WTC11 (cell line): ENCODE measurements at places on chromosomes 2 and 18. TPM values are rescaled to one million over a fixed set of nuclear protein-coding genes. Genes with fewer than 3 reads are reported as not detected.

- no peak for DNase-seq
These were observed 56.8 kb downstream of the C2orf74 start for GRCh38 chr2:61218817-61219170.

GRCh38 chr2:159708066-159708760, 4.1 kb upstream of the MARCHF7 start:
- DNase-seq = no peak

- DNase-seq = no peak
These were observed 8.1 kb downstream of the TEX44 start for GRCh38 chr2:231600619-231601355.

- no peak for DNase-seq
These were observed 146.7 kb downstream of the LRATD1 start for GRCh38 chr2:14779252-14779651.

DNA sequence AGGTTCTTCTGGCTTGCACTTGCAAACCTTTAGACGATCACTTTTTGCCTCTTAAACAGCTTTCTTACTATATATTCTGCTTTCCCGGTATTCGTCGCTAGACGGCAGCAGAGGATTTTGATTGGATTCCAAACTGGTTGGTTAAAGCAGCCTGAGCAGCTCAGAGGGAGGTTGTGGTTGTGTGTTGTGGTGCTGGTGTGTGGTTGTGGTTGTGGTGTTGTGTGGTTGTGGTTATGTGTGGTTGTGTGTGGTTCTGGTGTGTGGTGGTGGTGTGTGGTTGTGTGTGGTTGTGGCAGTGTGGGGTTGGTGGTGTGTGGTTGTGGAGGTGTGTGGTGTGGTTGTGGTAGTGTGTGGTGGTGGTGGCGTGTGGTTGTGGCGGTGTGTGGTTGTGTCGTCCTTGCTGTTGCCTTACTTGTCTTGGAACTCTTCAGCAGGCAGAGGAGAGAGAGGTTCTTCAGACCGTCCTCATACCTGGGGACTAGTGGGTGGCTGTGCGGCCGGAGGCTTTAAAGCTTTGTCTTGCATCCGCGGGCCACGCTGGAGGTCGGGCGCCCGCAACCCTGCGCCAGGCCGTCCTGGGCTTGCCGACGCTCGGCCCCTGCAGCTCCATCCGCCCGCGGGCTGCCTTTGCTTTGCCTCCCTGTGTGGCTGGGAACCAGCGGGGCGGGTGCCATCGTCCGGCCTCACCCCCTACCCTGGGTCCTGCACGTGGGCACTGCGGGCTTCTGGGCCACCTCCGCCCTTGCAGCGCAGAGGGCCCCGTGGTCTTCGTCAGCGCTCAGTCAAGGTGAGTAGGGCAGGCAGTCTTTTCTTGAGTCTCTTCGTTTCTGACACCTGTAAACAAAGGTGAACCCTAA, 190.8 kb downstream of the ARHGAP28 start:
- peak; percentile 78 for DNase-seq

- DNase-seq = no peak
These were observed 156.3 kb downstream of the DOCK10 start for GRCh38 chr2:224885836-224886547.

- DNase-seq = no peak
These were observed 76.1 kb downstream of the THADA start for GRCh38 chr2:43519643-43520221.

GRCh38 chr2:234047361-234047760, 3.1 kb upstream of the SPP2 start:
- no peak for DNase-seq

GRCh38 chr2:136059036-136059472, 58.9 kb downstream of the CXCR4 start:
- no peak for DNase-seq

DNA sequence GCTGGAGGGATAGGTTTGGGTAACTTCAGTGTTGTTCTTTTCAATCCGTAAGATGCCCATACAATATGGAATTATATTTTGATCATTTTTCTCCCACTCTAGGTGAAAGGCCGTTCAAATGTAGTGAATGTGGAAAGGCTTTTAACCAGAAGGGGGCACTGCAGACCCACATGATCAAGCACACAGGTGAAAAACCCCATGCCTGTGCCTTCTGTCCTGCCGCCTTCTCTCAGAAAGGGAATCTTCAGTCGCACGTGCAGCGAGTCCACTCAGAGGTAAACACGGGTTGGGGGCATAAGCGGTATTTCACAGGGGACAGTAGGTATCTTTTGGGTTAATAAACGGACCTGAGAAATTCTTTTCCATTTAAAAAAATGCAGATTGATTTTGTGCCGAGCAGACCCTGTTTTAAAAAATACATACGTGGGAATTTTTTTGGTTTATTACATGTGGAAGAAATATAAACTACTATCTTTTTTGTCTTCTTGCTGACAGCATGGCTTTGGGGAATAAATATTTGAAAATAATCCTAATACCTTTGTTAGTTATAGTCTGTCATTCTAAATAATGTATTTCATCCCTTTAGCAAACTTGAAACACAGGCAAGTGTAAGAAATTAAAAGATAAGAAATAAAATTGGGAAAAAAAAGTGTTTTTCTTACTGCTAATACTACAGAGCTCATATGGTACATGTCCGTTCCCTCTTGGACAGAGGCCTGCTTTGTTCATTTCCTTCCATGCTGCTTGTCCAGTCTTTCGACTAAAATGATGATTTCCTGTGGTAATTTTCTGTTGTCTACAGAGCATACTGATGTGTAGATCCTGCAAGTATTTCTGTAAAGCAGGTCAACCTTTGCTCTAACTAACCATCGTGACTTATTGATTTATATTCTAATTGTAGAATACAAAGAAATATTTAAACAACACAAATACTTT, 53.3 kb downstream of the ZNF236 start:
- DNase-seq = peak; percentile 69

DNA sequence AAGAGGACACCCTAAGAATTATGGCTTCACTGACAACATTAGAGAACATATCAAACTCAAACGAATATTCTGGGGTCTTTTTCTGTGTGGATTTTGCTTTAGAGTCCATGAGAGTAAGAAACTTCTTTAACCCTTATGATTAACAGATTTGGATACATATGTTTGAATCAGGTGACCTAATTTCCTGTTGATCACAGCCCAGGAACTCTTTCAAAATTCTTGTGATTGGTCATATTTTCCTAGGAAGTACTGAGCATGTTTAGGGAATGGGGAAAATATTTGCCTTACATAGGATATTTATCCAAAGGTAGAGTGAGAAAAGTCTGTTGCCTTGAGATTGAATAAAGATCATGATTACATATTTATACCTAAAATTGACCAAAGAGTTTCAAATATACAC, 160.0 kb downstream of the KCNH7 start:
- no peak for DNase-seq

DNA sequence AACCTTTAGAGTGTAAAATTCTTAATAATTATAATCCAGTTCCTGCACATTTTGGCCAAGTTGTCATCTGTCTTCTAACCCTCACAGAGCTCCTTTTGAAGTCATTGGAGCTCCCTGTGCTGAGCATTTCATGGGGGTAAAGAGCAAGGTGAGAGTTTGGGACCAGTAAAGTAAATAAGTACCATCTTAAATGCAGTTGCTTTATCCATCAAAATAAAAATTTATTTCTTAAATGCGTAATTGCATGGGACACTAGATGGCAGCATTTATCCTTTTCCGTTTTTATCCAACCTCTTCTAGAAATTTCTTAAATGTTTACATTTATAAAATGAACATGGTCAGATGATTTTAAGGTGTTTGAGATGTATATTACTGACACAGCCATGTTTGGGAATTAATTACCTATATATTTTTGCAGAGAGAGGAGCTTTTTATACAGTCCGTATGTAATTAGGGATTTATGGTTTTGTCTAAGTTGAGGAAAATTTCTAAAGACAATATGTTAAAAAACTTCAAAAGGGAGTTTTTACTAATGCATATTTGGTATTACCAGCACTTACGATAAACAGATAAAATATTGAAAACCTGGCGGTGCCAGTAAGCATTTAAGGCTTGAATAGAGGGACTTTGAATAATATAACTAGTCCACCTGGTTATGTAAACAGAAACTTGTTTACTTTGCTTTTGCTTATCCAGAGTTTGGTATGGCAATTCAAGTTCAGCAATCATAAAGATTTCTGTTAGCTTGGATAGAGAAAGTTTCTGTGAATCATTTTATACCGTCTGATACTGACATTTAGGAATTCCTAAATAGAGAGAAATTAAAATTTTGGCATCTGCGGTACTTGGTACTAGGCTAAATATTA, 54.5 kb downstream of the ACSL3 start:
- DNase-seq = no peak

- DNase-seq = no peak
These were observed 135.0 kb downstream of the LAMA3 start for GRCh38 chr18:23824240-23824639.

GRCh38 chr2:46689993-46690392, 210.6 kb downstream of the TMEM247 start:
- DNase-seq = no peak

DNA sequence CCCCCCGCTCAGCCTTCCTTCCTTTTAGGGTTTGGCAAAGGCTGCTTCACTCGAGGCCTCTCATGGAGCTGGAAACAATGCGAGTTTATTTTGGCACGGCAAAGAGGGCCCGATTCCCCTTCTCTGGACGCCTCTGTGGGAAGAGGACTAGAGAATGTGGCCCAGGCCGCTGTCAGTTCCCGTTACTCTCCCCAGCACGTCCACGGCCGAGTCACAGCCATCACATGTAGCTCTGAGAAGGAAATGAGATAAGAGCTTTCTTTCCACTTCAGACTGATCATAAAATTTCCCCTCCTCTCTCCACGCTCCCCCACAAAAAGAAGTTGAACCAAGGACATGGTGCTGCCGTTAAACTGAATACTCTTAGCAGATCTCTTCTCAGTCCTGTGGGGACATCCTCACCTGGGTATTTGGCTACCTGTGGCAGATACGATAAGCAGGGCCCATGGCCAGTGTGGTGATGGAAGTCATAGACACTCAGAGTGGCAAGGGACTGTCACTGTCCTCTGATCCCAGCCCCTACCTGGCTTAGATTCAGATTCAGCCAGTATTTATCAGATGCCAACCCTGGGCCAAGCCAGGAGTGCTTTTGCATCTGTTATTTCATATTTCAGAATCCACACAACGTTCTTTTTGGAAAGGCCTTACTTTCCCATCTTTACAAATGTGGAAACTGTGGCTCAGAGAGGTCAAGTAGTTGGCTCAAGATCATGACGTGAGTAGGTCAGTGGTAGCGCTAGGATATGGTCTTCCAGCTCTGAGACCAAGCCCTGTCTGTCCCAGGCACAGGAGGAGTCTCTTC, 101.2 kb downstream of the MCFD2 start:
- no peak for DNase-seq

DNA sequence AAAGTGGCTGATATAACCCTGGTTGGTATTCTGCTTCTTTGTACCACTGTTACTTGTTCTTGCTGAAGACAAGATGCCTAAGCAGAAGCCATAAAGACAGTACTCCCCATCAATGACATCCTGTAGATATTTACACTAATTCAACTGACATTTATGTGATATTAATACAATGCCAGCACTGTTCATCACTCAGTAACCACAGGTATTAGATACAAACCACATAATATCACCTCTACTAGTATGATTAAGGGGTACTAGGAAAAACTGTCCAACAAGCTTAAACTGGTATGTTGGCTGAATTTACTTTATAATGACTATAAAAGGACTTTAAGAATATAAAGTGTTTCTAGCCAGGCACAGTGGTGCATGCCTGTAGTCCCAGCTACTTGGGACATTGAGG, 65.8 kb downstream of the RTN4 start:
- no peak for DNase-seq

DNA sequence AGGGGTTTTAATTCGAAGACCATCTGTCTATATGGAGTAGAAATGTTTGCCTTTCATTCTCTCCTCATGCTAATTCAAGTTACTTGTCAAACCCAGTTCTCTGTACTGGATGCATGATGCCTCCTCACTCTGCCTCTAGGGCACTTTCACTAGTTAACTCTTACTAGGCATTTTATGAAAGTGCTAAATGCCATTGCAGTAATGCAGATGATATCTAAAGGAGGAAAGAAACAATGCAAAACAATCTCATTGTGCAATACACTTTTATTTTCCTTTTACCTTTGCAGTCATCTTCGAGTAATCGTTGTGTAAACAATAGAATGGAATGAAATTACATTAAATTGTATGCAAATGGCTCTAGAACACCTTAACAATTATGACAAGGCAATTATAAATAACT, 293.6 kb downstream of the STK39 start:
- no peak for DNase-seq

Gene APCDD1
- 5.3 to 7.1 TPM (median 5.5 TPM) in 3 replicates for total RNA-seq

Gene SP110
- 4.2 to 5.7 TPM (median 4.9 TPM) in 3 replicates for total RNA-seq

Gene ADNP2
- 46.5 to 56.0 TPM (median 49.0 TPM) in 3 replicates for total RNA-seq

Gene FAM237A
- not detected in 3 replicates for total RNA-seq

Gene SLC14A1
- not detected in 3 replicates for total RNA-seq

Gene CCDC85A
- total RNA-seq = 0.22 to 0.27 TPM (median 0.25 TPM) in 3 replicates

Gene IL1RL1
- 0.05 TPM in 1 of 3 replicates, not detected in the others for total RNA-seq
